ENCODE measurements at places on chromosomes 12 and 14.

GRCh38 chr12:662566-663292, 516 bp downstream of the NINJ2 start:
- DNase-seq: no peak

GRCh38 chr14:75333606-75334548, 55.2 kb downstream of the FOS start:
- DNase-seq: no peak

DNA sequence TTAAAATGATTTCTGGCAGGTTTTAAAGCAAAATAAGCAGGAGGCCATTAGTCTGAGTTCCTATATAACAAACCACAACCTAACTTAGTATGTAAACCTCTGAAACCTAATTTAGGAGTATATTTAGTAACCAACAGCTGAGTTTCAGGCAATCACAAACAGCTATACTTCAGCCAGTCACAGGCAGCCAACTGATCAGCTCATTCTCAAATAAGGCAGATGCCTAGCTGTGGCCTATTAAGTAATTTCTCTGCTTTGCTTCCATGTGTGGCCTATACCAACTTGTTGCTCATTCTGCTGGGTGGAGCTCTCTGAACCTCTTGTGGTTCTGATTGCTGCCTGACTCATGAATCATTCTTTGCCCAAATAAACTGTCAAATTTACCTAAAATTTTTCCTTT, 408.9 kb upstream of the FBXO33 start:
- no peak for DNase-seq

DNA sequence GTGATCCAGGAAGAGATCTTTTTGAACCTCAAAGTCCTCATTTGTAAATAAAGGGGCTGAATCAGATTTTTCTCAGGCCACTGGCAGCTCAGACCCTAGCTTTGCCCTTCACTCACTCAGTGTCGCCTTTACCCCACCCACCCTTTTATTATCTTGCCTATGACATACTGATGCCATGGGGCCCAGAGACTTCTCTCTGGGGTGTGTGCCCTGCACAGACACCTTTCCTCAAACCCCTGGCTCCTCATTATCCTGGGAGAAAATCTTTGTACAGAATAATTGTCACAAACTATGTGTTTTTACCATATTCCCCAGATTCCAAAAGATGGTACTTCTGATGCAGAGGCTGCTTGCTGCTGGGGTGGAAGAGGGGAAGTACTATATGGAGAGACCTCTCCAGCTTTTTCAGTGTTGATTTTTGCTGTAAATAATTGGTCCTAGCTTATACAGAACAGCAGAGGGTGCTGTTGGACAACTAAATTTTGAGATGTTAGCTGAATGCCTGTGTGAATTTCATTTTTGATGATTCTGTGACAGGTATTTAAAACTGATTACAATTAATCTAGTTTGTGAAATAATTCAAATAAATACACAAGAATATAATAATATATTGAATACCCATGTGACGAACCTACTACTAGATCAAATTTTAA, 53.9 kb upstream of the DCD start:
- no peak for DNase-seq

All from cerebellar nuclear complex (tissue), 1 donor.